ENCODE measurements at places on chromosomes 6 and 20.

DNA sequence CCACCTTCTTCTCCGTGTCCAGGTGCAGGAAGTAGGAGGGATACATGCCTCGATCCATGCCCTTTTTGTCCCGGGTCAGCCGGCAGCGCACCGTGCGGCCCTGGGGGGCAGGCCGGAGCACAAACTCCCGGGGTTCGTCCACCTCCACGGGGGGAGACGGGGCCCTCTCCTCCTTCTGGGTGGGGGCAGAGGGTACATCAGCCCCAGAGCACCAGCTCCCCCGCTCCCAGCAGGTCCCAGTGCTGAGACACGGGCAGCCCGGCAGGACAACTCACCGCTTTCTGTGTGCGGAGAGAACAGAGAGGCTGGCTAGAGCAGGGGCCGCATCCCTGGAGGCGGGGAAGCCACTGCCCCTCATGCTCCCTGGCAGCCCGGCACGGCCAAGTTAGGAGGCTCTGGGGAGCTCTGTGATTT lies 6.7 kb downstream of the TULP1 start:
- no peak for DNase-seq

DNA sequence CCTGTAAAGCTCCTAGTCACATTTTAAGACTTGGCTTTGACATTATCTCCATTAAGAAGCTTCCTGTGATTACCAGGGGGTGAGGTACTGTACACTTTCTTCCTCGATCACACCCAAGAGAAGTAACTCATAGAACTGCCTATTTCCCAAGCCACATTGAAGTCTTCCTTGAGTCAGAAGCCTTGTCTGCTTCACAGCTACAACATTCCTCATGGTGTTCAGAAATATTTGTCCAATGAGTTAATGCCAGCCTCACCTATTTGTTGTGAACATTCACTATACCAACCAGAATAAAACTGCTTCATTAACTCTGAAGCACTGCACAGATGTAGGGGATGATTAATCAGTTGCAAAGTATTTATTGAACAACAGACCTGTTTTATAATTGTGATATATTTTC lies 622.3 kb downstream of the PTPRT start:
- no peak for DNase-seq

DNA sequence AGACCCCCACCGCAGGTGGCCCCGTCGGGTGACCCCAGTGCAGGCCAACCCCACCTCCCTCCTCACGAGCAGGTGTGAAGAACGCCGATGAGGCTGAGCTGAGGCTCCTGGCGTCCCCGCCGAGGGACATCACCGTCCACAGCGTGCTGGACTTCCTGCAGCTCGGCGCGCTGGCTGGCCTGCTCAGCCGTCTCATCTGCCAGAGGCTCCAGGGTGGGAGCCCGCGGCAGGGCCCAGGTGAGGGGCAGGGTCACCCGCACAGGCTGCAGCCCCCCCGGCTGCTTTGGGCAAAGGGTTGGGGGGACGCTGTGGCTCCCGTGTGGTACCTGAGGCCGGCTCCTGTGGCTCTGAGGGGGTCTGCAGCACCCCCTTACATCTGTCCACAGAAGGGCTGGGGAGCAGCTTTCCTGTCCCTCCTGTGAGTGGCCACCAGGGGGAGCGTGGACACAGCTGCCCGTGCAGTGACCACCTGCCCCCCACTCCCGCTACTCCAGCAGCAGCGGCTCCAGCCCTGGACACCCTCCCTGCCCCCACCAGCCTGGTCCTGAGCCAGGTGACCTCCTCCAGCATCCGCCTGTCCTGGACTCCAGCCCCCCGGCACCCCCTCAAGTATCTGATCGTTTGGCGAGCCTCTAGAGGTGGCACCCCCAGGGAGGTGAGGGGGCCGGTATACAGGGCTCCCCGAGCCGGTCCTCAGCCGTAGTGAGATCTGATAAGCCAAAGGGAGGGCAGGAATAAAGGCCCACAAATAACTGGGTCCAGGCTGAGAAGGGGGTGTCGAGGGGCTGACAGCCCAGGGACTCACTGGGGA lies 16.5 kb downstream of the COL20A1 start:
- peak; percentile 32 for DNase-seq

DNA sequence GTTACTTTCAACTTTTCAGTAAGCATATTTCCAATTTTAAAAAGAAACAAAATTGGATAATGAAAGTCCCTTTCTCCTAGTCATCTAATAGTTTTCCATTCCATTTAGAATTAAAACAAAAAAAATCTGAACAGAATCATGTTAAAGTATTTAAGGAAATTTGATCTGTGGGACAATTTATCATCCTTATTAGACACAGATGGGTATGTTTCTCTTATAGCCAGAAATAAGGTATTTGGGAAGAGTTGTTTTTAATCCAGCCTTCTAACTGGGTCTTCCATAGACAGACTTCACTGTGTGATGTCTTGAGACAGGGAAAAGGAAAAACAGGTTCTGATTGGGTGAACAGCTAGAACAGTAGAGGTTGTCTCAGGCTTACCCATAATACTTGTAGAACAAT lies 39.5 kb upstream of the STXBP5 start:
- DNase-seq, result no peak

DNA sequence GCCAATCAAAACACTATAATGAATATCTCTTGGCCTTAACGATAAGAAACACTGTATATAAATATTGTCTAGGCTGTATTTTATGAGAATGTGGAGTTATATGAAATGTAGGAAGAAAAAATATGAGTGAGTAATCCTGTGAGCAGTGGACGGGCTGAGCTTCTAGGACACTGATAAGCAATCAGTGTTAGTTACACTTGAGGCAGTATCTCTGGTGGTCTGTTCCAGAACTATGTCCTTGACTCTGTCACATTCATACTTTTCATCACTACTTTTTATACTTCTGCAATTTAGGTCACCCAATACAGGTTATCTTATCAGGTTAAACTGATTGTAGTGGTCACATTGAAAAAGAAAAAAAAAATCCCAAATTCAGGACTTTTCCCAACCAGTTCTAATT lies 360.4 kb downstream of the LAMA2 start:
- no peak for DNase-seq

DNA sequence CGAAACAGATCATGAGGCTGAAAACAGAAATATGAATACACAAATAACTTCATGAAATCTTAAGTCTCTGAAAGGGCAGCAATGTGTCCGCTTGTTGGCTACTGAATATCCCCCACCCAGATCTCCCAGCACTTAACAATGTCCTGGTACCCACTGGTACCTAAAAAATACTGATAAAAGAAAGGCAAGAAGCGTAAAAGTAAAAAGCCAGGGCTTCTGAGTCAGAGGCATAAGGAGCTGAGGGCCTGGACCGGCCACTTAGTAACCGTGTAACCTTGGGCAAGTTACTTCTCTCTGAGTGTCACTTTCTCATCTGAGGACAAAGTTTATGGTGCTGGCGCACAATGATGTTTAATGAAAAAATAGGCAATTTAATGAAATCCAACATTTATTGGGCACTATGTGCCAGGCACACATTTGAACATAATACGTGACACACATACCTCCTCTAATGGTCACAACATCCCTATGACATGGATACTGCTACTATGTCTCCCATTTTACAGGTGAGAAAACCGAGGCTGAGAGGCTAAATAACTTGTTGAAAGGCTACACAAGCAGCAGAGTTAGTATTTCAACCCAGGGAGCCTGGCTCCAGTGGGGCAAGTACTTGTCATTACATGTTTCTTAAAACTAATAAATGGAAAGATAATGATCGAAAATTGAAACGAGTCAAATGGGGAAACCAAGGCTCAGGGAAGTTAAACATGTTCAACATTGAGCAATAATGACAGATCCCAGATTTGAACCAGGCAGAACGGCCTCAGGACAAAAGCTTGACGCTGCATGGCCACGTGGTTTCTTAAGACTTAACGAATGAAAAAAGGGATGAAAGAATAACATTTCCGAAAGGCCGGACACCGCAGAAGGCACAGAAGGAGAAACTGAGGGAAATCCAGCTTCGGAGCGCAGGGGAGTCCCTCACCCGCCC lies 828 bp downstream of the TP53RK start:
- no peak for DNase-seq

DNA sequence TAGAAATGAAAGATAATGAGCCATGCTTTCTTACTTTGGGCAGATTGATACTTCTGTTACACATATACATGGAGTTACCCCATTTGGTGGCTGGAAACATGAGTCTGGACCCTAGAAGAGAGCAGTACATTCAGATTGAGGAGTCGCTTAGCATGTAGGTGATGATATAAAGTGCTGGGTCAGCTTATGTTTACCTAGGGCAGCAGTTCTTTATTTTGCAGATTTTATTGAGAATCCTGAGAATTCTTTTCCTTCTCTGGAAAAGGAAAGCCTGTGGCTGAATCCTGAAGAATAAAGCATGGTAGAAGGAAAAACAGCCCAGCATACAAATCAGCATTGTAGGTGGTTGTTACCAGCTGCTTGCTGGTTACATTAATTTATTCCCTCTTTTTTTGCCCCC lies 91.2 kb downstream of the SMAP1 start:
- no peak for DNase-seq

- no peak for DNase-seq
Observed at GRCh38 chr6:15283986-15284361, 38.1 kb downstream of the JARID2 start.

- DNase-seq, result no peak
Observed at GRCh38 chr6:134291156-134291555, 26.8 kb downstream of the SGK1 start.

- DNase-seq, result no peak
Observed at GRCh38 chr6:36755435-36756348, 58.1 kb downstream of the RAB44 start.

DNA sequence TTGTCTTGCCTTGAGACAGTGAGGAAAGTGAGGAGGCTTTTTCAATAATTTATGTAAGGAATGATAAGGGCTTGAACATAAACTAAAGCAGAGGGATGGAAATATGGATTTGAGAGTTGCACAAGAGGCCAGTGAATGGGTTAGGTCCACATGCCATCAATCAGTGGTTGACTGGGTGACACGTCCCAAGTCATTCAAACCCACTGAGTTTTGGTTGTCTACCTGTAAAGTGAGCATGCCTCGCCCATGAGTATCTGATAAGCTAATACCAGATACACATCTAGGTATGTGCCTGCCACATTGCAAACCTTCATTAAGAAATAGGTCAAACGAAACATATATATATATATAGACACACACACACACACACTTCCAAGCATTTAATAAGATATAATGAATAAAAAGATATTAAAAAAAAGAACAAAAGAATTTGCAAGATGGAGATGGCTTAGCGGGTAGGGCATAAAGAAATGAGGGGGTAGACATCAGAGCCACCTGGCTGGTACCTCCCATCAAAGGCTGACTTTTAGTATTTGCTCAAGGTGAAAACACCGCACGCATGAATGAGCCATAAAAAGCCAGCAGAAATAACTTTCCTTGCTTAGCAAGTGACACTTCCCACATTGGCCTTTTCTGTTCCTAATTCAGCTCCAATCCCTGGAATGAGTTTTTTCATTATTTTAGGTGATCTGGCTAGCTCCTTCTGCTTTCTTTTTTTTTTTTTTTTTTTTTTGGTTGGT lies 109.1 kb upstream of the GGTLC1 start:
- no peak for DNase-seq

- no peak for DNase-seq
Observed at GRCh38 chr6:123841067-123841896, 37.6 kb downstream of the NKAIN2 start.

GRCh38 chr20:51036226-51036625 lies 13.3 kb upstream of the KCNG1 start:
- DNase-seq, result no peak

DNA sequence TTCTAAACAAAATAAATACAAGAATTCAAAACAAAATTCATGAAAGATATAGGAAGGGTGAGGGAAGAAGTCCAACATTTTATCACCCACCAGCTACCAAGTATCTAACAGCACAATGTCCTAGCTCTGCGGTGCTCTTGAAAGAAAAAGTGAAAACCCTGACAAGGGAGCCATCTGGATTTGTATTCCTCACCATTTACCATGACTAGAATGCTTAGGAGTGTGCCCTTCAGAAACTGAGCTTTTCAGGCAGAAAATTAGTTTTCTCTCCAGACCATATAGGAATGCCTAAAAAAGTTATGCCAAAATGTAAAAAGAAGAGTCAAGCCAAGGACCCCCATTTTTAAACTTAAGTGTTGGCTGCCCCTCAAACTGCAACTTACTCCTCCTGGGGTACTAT lies 4.5 kb downstream of the SNX5 start:
- DNase-seq, result no peak

DNA sequence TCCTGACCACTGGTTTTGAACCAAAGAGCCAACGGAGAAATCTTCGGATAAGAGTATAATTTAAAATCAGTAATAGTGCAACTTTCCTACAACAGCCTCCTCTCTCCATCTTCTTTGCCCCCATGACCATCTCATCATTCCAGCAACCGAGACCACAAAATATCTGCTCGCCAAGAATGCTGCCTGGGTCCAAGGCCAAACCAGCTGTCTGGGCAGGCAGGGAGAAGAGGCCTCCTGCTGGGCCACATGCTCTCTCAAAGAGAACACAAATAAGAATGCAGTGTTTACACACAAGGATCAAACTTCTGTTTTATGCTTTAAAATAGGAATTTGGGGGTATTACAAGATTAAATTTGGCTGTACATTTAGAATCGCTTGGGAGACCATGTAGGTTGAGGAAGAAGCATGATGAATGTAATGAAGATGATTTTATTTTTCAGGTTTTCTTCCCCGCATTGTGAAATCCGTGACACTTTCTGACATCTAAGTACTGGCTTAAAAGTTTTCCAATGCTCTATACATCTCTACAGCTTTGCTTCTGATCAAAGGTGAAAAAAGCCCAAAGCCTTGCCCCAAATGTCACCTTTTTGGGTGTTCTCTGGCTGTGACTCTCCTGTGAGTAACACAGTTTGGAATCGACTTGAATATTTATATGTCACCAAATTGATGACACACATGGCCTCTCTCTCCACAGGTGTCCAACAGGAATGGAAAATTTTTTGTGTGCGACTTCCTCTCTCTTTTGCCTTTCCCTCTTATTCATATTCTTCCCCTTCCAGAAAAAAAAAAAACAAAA lies 79.4 kb upstream of the PROKR2 start:
- no peak for DNase-seq

DNA sequence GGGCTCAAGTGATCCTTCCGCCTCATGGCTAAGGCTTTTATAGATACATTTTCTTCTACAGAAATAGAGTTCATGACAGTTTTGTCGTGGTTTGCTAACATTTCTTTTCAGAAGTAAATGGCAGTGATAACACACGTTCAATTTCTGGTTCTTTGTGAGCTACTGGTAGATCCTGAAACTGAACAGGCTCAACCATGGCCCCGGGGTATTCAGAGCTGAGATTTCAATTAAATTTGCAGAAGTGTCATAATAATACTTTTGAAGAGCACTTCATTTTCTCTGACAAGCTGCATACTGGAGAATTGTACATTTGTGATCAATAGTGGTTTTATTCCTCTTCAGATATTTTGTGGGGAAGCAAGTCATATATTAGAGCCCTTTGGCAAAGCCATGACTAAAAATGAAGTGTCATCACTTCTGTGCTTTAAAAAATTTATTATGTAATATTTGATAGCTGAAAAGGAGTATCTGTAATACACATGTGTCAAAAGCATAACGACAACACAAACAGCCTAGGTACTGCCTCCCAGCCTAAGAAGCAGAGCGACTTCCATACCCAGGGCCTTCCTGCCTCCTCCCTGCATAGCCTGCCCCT lies 84.3 kb upstream of the SCP2D1 start:
- no peak for DNase-seq
